ENCODE measurements at places on chromosomes 6 and 20.

DNA sequence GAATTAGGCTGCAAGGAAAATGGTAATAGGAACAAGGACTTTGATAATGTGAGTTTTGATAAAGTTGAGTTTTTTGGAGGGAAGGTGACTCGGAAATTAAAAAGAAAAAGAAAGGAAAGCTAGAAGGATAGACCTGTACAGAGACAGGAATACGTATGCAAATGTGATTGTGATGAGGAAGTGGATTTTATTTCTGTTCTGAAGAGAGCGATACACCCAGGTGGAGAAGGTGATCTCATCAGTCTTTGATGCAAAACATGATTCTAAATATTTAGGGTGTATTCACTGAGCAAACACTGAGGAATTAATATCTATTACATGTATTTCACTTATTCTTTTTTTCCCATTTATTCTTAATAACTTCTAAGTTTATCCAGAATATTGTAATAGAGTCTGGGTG lies 9.2 kb upstream of the PLEKHG1 start:
- DNase-seq, result no peak

DNA sequence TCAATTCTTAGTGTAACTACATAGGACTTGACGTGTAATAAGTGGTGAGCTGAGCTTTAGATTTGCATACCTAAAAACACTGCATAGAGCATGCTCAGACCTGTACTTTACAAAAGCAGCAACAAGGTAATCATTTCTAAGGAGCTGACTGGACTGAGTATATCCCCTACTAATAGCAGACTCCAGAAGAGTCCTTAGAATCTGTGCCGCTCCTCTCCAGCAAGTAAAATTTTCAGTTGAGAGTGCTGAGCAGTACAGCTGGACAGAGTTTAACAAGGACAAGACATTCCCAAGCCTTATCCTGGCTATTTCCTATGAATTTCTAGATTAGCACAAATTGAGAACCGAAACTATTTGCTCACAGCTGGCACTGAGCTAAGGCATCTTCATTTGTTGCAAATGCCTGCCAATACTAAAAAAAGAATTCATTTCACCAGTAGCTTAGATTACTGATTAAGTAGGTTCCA lies 26.1 kb upstream of the KLHL31 start:
- DNase-seq, result no peak

- DNase-seq, result no peak
These were observed 163.9 kb downstream of the FAXC start for GRCh38 chr6:99185525-99185924.

GRCh38 chr20:14312001-14312400 lies 25.4 kb downstream of the FLRT3 start:
- DNase-seq, result no peak

DNA sequence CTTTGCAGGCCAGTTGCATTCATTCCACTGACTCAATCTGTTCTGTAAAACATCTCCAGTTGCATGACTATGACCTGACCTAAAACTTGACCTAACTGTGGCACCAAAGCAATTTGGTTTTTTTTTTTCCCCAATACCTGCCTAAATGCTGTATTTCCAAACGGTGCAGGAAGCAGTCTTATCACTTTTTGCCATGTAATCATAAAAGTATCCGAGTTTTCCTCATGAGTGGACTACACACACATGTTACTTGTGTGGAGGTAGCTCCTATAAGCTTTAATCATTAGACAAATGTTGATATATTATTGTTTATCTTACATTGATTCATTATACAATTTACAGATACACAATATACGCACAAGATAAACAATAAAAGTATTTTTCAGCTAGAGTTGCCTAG lies 373.7 kb downstream of the BTBD3 start:
- DNase-seq, result no peak

DNA sequence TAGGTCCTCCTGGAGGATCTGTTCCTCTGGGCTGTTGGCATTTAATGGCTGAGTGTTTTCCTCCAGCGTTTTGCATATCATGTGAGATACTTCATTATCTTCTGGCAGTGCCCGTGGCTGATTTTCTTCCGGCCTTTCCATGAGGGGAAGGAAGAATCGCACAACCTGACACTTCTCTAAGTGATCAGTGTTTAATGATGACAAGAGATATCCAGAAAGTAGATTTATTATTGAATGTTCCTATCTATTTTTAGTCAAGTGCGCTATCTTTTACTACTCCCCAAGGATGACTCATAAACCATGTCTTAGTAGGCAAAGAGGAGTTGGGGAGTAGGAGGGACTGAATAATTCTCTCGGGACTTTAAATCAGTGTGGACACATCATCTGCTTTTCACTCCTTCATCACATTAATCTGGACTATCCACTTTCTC lies 149.7 kb downstream of the PLCB4 start:
- DNase-seq, result no peak

- no peak for DNase-seq
These were observed 201.5 kb upstream of the KCNQ5 start for GRCh38 chr6:72420409-72420808.

DNA sequence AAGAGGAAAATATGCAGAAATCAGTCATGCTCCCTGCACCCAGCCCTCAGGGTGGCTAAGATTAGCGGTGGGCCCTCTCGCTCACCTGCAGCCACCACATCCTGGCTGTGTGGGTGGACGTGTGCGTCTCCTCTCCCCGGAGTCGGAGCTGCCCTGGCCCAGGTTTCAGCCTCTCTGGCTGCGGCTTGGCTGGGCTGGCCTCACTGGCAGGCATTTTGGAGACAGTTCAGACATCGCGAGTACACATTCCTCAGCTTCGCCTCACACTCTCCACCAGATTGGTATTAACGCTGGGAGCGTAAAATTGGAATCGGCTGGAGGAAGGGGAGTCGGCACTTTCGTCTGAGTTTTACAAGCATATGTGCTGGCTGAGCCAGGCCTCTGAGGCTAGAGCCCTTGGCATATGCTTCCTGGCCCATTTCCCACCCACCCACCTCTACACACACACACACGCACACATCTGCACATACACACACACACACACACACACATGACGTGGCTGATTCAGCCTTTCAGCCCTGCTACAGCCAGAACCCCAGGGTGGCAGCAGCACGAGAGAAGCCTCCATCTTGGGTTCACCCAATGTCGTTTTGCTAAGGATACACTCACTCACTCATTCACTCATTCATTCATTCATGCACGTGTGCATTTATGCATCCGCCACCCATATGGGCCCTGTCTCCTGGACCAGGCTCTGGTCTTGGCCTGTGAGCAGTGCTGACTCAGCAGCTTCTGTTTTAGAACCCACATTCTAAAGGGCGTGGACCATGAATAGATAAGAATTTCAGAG lies 42.9 kb downstream of the BCAS4 start:
- no peak for DNase-seq

DNA sequence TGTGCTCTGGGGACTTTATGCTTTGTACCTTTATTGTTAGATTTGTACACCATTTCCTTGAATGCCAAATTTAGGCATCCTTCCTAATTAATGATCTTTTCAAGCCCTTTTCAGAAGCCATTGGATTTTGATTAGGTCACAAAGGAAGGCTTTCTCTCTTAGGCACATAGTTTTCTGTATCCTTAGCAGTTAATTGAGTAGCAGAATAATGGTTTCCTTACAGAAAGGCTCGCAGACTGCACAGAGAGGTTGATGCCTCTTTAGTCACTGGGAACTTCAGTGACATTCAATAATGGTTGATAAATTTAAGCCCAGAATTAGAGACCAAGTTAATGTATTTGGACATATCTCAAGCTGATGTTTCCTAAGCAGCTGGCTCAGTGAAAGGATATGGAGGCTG lies 139.1 kb upstream of the VGLL2 start:
- no peak for DNase-seq

DNA sequence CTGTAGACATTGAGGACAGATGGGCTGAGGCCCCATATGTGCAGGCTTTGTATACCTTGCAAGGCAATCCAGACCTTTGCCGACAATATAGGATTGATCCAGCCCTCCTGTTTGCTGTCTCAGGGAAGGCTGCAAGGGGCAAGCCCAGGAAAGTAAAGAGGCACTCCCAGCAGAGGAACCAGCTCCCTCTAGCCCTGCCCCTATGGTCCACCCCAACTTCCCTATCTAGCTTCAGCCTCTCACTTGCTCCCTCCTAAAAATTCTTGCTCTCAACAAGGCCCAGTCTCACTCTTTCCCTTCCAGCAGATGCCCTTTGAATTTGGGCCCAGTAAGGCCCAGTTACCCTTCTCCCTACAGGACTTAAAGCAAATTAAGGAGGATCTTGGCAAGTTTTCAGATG lies 92.6 kb downstream of the JARID2 start:
- DNase-seq, result no peak

DNA sequence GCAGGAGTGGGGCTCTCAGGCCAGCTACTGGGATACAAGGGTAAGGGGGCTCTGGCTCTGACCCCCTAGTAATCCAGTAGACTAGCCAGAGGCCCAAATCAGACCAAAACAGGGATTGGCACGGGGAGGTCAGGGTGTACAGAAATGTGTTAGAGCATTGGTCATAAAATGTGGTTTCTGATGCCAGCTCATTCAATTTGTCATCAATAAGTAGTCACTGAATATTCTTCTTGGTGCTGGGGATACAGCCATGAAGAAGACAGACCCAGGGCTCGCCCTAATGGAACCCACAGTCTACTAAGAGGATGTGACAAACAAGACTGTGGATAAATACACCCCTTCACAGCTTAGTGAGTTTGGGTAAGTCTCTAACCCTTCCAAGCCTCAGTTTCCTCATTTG lies 11.1 kb downstream of the MAP1LC3A start:
- DNase-seq, result no peak

DNA sequence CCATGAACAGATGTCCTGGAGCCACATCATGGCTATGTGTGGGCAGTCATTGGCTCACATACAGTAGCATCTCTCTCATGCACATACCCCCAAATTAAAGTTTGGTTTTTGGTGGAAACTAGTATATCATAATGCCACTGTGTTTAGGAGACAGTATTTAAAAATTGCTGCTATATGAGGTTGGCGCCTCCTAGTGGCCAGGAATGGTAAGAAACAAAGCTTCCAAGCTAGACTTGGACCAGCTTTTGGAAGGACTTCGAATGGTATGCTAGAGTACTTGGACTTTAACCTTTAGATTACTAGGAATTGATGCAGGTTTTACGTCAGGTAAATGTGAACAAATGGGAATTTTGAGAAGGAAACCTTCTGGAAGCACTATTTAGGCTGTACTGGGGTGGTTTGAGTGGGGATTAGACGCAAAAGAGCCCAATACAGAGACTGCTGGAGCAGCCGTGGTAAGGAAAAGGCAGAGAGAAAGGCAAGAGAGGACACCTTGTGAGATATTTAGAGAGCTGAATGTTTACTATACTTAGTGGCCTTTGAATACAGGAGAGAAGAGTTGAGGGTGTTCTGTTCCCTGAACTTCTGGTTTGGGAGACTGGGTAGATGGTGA lies 23.8 kb downstream of the PRSS35 start:
- DNase-seq, result no peak
